CD4-positive, alpha-beta memory T cell (primary cell): ENCODE measurements at places on chromosomes 16 and 17. TPM values are rescaled to one million over a fixed set of nuclear protein-coding genes. Genes with fewer than 3 reads are reported as not detected.

Gene ZNF469
- not detected for polyA plus RNA-seq

Gene KRT33B
- polyA plus RNA-seq, result not detected

Gene RAB37
- 47.8 TPM for polyA plus RNA-seq

Gene TEKT3
- polyA plus RNA-seq, result not detected

Gene PARD6A
- 26.5 TPM for polyA plus RNA-seq

Gene ATAD5
- 0.15 TPM for polyA plus RNA-seq

Gene SLC5A11
- polyA plus RNA-seq, result not detected
